Activated T-helper 9 cell treated with anti-CD3 and anti-CD28 coated beads, Interleukin-2, amount 50 U/mL, for 16 hours (primary cell): ENCODE measurements at places on chromosomes 6 and 20.

DNA sequence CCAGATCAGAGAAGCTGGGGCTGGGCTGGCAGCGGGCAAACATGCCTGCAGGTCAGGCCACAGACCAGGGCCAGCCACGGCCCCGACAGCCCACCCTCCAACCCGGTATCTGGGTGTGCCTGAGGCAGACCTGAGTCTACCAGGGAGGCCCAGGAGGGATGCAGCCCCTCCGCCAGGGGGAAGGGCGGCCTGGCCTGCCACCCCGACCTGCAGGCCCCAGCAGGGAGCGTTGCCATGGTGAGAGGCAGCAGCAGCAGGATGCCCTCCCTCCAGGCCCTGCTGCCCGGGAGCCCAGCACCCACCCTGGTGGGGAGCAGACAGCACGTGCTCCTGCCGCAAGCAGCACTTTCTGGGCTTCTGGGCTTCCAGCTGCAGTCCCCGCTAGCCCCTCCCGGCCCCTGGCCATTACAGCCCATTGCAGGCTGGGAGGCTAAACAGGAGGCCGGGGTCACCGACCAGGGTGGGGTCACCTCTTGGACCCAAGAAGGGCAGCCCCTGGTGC, 3.8 kb upstream of the EEF1A2 start:
- DNase-seq: no peak

GRCh38 chr20:5489601-5490000, 172.8 kb upstream of the PROKR2 start:
- no peak for DNase-seq

- DNase-seq: no peak
Measured at GRCh38 chr20:11229772-11230171, 556.0 kb upstream of the JAG1 start.

DNA sequence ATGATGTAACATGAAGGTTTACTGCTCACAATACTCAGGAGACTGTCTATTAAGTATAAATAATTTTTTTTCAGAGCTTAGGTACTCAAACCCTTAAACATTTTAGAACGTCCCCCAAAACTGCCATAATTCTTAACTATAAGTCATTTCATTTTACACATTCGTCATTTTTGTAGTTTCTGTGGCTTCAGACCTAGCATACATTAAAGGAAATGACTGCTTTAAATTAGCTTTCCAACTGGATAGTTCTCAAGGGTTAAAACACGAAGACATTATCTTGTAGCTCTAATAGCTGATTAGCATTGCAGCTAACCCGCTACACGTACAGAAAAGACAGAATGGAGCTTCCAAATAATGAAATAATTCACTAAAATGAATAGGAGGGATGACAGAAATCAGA, 24.9 kb upstream of the PLN start:
- DNase-seq: no peak

DNA sequence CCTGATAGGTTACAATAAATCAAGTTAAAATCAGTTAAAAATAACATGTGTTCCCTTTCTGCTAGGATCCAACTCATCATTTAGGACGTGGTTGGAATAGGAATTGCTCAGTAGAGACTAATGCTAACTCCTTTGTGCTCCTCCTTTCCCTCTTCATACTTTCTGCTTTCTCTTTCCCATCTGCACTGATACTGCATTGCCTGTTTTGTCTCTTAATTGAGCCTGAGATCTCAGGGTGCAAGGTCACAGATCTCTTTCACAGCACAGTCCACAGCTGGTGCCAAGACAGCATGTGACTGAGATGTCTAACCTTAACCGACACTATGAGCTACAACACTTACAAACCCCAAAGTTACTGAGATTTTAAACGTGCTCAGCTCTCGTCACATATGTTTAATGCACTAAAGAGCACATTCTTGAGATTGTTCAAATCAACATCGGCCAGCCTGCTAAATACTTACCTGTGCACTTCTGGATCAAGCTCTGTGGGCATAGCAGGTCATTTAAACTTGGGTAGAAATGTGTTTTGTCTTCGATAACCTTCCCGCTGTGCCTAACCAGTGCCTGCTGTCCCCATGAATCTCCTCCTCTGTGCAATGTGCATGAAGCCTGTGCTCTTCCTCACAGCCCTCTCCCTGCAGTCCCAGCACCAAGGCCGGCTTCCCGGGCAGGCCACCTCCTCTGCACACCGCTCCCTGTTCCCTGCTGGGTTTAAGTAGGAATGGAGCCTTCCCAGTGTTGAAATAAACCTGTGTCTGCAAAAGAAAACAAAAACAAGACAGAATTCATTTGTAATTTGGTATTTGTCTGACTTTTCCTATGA, 39.6 kb upstream of the AFDN start:
- no peak for DNase-seq

GRCh38 chr20:40497899-40498691, 190.9 kb downstream of the MAFB start:
- DNase-seq: no peak

GRCh38 chr6:124765280-124765679, 197.0 kb upstream of the RNF217 start:
- no peak for DNase-seq

DNA sequence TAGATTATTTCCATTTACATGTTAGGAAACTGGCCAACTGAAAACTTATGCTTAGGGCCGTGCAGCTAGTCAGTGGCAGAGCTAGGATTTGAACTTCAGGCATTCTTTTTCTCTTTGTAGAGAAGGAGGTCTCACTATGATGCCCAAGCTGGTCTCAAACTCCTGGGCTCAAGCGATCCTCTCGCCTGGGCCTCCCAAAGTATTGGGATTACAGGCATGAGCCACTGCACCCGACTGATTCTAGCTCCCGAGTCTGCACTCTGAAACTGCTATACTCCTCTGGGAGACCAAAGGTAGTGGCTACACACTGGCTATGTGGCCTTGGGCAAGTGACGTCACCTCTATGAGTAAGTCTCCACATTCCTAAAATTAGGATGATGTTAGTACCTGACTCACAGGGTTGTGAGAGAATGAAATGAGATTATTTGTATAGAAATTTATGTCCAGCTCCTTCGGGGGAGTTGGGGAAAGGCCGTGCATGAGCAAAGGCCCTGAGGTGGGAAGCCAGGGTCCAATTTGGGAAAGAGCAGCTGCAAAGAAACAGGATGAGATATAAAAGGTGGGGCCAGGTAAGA, 6.4 kb downstream of the PLTP start:
- DNase-seq: no peak

GRCh38 chr6:3340358-3340802, 81.6 kb downstream of the PSMG4 start:
- no peak for DNase-seq

GRCh38 chr6:142458836-142459235, 157.0 kb downstream of the ADGRG6 start:
- no peak for DNase-seq
